ENCODE measurements at places on chromosomes 16 and 17.

DNA sequence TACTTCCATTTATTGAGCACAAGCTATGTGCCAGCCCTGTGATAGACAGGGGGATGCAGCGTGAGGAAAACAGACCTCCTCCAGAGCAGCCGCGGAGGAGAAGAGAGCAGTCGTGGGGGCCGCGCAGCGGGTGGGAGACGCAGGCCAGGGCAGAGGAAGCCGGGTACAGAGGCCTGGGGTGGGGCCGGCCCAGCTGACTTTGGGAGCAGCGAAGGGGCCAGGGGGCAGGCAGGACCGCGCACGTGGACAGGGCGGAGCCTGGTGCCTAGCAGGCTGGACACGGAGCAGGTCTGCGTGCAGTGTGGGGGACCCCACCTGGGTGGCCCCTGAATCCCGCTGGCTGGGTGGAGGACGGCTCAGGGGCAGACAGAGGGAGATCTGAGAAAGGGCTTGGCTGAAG, 46.2 kb downstream of the ZFPM1 start:
- DNase-seq, result no peak

DNA sequence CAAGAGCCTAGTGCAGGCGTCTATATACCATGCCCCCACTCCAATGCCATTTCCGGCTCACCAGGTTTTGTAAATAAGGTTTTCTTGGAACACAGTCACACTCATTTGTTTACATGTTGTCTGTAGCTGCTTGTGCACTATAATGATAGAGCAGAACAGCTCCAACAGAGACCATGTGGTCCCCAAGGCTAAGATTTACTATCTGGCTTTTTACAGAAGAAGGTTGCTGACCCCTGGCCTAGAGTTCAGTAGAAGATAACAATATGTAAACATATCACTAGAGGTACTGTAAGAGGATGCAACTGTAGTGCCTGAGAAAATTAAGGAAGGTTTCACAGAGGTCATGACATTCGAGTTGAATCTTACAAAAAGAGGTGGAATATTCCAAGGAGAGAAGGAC, 66.3 kb downstream of the CACNG1 start:
- no peak for DNase-seq

GRCh38 chr16:46695937-46696336, 6.5 kb downstream of the ORC6 start:
- no peak for DNase-seq

DNA sequence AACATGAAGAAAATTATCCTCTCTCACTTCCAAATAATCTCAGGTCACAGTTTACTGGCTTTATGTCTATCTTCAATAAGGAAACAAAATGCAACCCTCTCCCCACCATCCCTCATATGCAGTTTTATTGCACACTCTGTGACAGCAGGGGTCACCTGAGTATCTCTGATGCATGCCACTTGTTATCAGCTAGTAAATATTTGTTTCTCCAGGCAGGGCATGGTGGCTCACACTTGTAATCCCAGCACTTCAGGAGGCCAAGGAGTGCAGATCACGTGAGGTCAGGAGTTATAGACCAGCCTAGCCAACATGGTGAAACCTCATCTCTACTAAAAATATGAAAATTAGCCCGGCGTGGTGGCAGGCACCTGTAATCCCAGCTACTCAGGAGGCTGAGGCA, 61.1 kb downstream of the ADAMTS18 start:
- DNase-seq, result no peak

DNA sequence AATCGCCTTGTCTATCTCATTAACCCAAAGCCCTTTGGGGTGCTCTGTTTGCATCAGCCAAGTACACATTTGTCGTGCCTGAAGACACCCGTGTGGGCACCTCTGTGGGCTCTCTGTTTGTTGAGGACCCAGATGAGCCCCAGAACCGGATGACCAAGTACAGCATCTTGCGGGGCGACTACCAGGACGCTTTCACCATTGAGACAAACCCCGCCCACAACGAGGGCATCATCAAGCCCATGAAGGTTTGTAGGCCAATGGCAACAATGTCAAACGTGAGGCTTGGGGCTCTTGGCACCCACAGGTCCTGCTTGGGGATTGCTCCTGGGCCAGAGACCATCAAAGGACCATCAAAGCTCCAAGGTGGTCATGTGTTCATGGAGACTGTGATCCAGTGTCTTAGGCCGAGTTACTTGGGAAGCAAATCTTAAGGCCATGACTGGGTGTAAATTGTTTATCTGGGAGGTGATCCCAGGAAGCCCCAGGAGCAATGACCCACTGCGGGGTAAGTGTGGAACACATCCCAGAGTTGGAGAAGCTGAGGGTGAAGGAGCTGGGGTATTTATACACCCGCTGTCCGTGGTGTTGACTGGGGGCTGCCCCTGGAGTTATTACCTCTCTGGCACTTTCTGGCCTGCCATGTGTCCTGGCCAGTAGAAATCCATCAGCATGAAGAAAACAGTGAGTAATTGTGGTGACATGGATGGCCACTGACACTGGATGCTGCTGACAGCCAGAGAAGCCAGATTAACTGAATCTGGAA, 24.0 kb downstream of the CDH5 start:
- no peak for DNase-seq

DNA sequence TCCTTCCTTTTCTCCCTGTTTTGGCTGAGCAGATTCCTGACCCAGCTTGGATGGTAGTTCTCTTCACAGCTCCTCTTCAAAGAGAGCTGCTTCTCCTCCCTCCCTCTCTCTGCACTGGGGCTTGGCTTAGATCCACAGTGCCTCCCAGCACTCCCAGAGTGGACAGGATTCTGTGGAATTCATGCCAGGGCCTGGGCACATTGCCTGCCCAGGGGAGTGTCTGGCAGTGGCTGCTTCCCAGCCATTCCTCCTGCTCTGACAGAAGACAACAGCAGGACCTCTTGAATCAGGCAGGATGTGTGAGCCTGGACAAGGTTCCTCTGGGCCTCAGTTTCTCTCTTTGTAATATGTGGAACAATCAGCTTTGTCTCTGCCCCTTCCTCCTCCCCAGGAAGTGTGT, 4.5 kb upstream of the MMP28 start:
- DNase-seq, result no peak

GRCh38 chr16:7140899-7141298, 191.7 kb upstream of the RBFOX1 start:
- DNase-seq, result no peak

- DNase-seq, result no peak
These were observed 1.7 kb downstream of the ZNF469 start for GRCh38 chr16:88384222-88385111.
